ENCODE measurements at places on chromosomes 2 and 18.

DNA sequence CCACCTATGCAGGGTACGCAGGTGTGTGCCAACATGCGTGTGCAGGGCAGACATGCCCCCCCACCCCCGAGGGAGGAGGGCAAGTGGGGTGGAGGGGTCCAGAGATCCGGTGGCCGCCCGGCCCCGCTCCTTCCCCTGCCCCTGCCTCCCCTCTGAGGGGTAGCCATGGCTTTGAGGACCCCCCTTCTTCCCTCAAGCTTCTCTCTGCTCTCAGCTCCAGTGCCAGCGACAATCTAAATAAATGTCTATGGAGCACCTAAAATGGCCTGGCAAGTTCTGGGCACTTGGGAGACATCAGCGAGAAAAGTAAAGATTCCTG is 91.9 kb downstream of the ZFP36L2 start:
- no peak for DNase-seq

GRCh38 chr18:57210716-57211411 is 64.0 kb downstream of the BOD1L2 start:
- DNase-seq = no peak

GRCh38 chr2:2269426-2269825 is 61.6 kb downstream of the MYT1L start:
- no peak for DNase-seq

DNA sequence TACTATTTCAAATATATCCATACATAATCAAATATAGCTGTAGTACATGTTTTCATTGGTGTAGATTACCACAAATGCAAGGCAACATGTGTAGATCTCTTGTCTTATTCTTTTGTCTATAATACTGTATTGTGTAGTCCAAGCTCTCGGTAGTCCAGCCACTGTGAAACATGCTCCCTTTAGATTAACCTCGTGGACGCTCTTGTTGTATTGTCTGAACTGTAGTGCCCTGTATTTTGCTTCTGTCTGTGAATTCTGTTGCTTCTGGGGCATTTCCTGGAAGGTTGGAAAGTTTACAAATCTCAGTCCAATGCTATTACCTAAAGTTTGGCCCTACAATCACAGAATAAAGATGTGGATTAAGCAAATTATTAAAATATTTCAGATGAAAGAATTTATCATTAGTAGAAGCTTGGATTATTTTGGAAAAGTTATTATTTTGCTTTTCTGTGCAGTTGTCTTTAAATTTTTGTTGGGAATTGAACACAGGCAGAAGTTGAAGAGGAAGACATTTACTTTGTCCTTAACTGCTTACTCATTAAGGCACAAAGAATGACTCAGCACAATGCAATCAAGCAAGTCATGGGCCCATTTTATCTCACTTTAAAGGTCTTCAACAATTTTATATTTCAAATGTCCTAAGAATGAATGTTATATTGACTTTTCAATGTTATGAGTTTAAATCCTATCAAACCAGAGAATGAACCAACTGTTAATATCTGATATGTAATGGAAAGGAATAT is 103.4 kb upstream of the CAVIN2 start:
- DNase-seq = no peak

DNA sequence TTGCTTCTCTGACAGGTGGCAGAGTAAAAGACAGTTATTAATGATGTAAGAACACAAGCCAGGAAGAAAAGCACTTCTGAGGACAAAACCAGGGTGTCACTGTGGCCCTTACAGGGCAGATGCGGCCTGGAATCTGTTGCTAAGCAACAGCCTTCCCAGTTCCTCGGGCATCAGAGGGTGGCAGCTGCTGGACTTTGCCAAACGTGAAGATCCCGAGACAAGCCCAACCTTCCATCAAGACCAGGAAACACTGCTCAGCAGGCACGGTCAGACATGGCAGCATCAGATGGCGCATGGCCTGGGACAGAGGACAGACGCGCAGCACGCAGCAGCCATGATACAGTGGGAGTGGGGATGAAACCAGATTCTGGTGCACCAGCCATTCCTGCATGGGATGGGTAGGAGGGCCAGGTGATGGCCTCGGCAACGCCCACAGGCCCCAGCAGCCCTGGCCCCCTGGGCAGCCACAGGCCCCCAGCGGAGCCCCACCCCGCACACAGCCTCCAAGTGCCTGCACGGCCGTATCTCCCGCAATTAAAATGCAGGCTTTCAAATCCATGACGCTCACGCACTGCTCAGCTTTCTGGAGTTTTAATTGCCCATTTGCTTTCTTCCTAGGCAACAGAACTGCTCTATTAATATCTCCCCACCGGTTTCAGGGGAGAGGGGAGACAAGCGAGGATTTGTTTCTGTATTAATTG is 89.0 kb downstream of the EIPR1 start:
- DNase-seq = no peak

DNA sequence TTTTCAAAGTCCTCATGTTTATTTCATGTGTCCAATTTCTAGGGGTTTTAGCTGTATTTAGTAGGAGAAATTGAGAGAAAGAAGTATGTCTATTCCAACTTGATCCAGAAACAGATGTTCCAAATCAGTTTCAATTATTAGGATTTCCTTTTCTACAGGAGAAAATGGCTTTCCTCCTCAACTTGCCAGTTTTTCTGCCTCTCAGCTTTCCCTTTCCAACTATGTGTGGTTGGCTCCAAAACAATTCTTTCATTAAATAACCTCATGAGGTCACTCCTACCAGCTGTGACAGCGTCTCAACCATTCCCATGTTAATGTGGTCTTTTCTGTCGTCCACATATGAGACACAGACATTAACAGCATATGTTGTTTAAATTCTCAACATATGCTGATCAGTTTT is 13.1 kb downstream of the XIRP2 start:
- DNase-seq = no peak

- DNase-seq = peak; percentile 31
Measured at GRCh38 chr18:78237864-78238263, 741.8 kb upstream of the SALL3 start.

- no peak for DNase-seq
Measured at GRCh38 chr2:60925994-60926740, 44.8 kb downstream of the REL start.

DNA sequence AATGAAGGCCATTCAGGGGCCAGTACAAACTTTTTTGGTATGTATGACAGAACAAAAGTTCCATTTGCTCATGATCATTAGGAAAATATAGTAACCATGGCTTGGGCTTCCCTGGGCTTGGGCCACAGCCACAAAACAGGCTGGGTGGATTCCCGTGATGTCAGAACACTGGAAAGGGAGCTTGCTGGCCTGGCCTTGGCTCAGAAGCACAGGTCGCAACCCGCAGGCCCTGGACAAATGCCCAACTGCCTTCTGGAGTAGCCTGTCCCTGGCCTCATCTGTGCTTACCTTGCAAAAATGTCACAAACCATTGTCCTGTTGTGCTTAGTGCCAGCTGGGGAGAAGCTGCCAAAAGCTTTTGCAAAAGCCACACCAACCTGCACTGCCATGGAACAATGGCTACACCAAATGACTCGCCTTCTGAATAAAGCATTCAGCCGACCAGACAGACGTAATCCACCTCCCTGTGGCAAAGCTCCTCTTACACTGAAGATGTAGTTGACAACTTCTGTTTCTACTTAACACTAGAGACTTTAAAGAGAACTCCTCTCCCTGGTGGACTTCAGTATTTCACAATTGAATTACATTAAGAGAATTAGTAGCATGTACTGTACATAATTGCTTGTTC is 125.5 kb downstream of the ANKRD44 start:
- no peak for DNase-seq

GRCh38 chr18:1045658-1046057 is 141.0 kb downstream of the ADCYAP1 start:
- DNase-seq = peak; percentile 18

- DNase-seq = no peak
Measured at GRCh38 chr18:13895505-13896033, 19.8 kb downstream of the MC2R start.

GRCh38 chr2:168183308-168183997 is 63.9 kb downstream of the STK39 start:
- DNase-seq = no peak

Data from activated CD4-positive, alpha-beta T cell treated with anti-CD3 and anti-CD28 coated beads, Interleukin-2, amount 10 ng/mL, durations not matched to agents 24 days and 14 days (primary cell).